ENCODE measurements at places on chromosomes 6 and 20.

- DNase-seq, result no peak
These were observed 26.4 kb upstream of the MCM3 start for GRCh38 chr6:52310932-52311331.

DNA sequence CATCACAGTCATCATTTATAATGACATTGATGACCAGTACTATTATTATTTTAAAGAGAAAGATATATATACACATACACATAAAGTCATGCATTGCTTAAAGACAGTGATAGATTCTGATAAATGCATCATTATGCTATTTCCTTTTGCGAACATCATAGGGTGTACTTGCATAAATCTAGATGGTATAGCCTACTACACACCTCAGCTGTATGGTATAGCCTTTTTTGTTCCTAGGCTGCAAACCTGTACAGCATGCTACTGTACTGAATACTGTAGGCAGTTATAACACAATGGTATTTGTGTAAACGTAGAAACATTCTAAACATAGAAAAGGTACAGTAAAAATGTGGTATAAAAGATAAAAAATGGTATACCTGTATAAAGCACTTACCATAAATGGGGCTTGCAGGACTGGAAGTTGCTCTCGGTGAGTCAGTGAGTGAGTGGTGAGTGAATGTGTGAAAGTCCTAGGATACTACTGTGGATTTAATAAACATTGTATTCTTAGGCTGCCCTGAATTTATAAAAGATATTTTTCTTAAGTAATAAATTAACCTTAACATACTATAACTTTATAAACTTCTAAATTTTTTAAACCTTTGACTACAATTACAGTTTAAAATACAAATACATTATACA, 23.9 kb downstream of the QKI start:
- no peak for DNase-seq

DNA sequence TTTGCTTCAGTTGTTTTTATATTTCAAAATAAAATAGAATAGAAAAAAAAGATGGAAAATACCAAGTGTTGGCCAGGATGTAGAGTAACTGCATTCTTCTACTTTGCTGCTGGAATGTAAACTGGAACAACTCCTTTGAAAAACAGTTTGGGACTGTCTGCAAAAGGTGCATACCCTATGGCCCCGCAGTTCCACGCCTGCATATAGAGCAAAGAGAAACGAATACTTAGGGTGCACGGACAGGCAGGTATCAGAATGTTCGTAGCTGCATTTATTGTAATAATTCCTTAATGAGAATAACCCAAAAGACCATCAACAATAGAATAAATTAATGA, 603 bp upstream of the RAB23 start:
- no peak for DNase-seq

GRCh38 chr6:55937951-55938690, 62.7 kb upstream of the BMP5 start:
- no peak for DNase-seq

DNA sequence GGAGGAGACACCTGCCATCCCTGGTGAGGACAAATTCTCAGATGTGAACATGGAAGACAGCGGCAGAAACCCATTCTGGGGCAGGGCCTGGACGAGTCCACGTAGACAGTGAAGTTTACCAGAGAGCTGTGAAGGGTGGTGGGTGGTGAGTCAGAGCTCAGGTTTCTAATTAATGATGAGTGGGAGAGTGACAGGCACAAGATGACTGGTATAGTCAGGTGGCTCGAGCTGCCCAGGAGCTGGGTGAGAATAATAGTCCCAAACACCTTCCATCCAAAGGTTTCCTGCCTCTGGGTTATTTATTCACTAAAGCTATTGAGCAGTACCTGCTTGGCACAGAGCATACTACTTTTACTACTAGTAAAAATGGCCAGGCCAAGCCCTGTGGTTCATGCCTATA, 6.0 kb downstream of the TLDC2 start:
- DNase-seq, result peak; percentile 34

GRCh38 chr6:3534599-3534998, 77.7 kb upstream of the SLC22A23 start:
- no peak for DNase-seq

DNA sequence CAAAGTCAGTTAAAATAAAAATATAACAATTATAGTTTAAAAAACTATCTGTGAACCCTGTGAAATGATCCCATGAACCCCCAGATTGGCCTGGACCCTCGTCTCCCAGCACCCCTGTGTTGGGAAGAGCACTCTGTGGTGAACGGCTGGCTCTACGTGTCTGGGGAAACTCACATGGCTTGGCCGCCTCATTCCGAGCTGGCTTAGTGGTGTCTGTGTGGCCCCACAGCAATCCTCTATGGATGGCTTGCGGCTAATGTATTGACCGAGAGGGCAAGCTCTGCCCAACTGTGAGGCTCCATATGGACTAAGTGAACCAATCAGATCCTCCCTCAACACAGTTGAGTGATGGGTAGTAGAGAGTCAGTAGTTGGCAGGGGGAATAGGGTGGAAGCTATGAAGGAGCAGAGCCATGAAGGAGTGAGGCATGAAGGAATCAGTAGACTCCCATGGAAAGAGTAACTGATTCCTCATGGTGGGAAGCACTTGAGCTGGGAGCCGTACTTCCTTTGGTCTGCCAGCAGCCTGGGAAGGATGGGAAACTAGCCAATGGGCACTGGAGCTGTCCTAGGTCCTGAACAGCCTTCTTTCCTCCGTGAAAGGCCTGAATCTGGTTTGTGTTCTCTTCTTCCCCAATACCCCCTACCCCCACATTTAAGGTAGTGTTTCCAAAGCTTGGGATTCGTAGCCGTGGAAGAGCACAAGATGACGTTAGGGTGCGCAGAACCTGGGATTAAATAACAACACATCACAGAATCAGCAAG, 21.6 kb upstream of the ZNF831 start:
- no peak for DNase-seq

DNA sequence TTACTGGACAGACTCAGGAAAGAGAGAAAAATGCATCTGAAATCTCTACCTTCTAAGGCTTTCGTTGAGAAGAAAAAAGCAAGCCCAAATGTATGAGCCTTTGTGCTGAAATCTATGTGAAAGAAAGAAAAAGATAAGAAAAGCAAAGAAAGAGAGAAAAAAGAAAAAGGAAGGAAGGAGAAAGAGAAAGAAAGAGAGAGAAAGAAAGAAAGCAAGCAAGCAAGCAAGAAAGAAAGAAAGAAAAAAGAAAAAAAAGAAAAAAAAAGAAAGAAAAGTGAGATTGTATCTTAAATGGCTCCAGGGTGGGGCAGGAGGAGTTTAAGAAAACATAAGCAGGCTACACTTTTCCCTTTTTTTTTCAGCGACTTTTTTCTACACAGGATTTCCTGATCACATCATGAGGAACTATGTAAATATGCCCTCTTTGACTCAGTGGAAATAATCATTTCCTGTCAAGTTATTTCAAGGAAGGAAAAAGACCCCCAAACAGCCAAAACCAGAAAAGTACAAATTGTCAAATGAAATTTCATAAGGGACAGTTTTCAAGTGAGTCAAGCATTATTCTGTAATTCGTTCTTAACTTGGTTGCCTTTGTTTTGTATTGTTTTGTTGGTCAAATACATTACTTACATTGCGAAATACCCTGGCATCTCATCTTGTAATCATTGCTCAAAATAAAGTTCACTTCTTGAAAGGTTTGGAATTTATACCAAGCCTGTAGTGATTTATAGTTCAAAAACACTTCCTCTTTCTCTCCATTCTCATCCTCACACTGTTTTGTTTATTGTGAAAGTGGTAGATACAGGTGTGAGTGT, 79.5 kb upstream of the RNF217 start:
- no peak for DNase-seq

DNA sequence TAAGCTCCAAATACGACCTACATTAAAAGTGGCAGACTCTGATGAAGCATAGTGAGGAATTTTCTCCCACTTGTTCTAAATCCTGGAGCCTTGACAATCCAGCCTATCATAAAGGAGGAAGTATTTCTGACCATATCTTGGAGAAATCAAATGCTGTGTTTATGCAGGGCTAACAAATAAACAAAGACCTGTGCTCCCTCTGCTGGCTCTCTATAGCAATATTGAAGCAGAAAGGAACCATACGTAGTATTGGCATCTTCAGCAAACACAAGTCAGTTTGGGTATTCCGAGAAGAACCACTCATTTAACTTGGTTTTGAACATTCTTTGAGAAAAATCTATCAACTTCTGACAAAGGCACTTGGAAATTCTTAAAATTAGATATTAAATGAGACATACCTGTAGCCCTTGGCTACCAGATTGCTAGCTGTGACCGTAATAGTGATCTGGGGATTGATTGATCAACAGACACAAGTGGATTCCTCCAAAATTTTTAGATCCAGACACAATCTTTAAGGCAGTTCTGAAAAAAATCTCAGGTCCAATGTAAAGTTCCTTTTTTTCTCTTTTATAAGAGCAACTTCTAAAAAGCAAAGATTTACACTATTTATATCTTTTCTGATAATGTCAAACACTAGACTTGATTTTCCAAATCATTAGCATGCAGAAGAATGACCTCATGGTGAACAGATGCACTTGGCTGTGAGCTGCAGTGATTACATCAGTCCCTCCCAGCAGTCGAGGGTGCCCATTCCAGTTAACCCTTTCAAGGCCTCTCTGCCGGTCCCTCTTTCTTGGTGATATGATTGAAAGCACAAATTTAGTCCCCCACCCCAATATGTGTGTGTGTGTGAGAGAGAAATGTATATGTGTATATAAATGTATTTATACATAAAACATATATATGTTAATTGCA, 40.2 kb downstream of the INSM1 start:
- no peak for DNase-seq

DNA sequence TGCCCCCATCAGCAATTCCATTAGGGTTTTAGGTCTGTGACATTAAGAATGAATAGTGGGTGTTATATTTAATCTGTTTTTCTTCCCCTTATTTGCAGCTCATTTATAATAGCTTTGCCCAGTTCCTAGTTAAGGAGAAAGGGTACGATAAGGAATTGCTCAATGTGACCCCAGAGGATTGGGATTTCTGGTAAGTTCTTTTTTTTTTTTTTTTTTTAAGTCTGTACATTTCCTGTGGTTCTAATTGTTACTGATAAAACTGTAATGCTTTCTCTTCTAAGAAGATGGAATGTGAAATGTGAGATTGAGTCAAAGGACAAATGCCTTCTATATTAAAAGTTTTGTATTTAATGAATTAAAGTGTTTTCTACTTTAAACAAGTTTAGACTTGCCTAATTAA, 5.5 kb downstream of the NT5DC1 start:
- no peak for DNase-seq

DNA sequence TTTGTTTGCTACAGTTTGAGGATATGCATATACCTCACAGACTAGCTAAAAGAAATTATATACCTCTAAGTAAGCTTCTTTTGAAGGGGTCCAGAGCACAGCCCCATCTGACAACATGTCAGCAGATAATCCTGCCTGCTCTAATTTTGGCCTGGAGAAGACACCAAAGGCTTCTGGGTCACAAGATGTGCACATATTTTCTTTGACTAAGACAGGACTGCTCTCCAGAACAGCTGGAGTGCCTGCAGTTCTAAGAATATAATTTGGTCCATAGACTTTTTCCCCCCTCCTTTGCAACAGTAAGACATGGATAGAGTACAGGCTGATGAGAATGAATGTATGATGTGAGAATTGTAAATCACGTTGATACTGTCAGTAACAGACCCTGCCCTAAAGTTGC, 107.9 kb upstream of the KCNK16 start:
- no peak for DNase-seq

GRCh38 chr6:155125906-155126305, 130.8 kb downstream of the TIAM2 start:
- no peak for DNase-seq

GRCh38 chr6:36718560-36718959, 20.9 kb downstream of the RAB44 start:
- no peak for DNase-seq

DNA sequence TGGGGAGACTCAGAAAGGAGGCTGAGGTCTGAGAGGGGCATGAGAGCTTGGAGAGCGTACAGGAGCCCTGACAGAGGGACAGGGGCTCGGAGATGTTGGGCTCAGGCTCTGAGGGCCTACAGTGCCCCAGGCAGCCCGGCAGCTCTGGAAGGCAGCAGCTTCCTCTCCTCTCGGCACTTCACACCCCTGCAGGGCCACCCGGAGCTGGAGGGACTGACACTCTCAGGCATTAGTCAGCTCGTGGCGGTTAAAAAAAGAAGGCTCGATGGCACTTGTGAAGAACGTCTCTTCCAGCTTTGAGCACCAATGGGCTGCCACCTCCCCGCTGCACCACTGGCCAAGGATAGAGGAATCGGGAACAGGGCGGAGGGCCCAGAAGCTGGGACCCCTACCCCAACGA, 62.6 kb upstream of the SIRPA start:
- DNase-seq, result no peak

- peak; percentile 85 for DNase-seq
These were observed 1.2 kb downstream of the STK35 start for GRCh38 chr20:2102585-2103460.

DNA sequence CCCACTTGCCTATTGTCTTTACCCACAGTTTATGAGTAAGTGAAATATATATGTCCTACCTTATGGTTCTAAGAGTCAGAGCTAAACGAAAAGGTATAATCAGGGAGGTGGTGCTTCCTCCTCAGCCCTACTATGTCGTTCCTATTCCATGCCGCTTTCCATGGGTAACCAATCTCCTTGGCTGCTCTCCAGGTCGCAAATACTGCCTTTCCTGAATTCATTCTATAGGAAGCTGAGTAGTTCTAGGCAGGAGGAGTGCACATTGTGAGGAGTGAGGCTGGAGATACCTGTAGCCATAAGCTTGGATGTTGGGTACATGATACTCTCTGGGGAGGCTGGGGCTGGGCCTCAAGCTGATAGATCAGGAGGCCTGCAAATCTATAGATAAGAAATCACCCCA, 5.8 kb downstream of the IL20RA start:
- no peak for DNase-seq

DNA sequence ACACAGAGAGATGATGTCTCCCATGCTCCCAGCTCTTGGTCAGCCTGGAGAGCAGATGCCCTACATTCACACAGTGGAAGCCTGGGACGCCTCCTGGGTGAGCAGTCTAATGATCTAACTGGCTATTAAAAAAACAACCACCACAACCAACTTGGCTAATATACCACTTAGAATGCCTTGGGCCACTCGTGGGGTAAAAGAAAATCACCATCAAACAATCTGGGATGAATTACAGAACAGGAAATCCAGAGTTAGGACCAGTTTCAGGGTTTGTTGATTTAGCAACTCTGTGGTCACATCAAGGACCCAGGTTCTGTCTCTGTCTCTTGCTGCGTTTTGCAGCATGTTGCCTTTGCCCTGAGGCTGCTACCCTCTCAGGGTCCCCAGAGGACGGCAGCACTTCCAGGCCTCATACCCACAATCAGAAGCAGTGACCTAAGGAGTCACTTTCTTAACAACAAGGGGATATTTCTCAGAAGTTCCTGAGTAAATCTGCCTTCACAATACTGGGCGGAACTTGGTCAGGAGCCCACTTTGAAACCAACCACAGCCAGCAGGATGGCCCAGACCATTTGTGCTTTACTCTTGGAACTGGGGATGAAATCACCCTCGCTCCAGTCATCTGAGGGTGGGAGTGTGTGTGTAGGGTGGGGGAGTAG, 118.7 kb downstream of the CLIC5 start:
- DNase-seq, result no peak

- no peak for DNase-seq
These were observed 21.5 kb upstream of the MRGBP start for GRCh38 chr20:62774762-62775161.

GRCh38 chr20:48732081-48732829, 95.5 kb downstream of the PREX1 start:
- no peak for DNase-seq

GRCh38 chr20:63316502-63316921, 23.5 kb downstream of the COL20A1 start:
- no peak for DNase-seq
